ENCODE measurements at places on chromosomes 5 and 9. TPM values are rescaled to one million over a fixed set of nuclear protein-coding genes. Genes with fewer than 3 reads are reported as not detected.
A peak's percentile ranks its signal among the peaks of the same experiment; 100 is the strongest.

GRCh38 chr5:54748527-54748926, 231.0 kb downstream of the SNX18 start:
- DNase-seq: no peak

GRCh38 chr5:141973871-141974595, 5.1 kb downstream of the RNF14 start:
- DNase-seq: no peak

DNA sequence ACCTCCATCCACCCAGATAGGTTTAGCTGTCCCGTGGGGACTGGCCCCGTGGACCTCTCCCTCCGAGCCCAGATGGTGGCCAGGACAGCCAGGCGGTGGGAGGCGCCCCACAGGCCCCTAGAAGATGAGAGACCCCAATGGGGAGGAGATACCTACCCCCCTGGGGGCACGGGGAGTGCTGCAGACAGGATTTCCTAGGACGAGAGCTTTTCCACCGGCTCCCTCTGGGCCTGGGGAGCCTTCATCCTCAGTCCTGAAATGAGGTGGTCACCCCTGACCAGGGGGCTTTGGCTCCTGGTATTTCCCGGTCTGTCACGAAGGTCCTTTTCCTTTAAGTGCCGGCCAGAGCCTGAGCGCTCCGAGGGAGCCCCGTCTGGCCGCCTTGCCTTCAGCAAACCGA, 46.8 kb downstream of the MRPL36 start:
- peak; percentile 50 for DNase-seq

- no peak for DNase-seq
Observed at GRCh38 chr5:172683264-172683644, 42.2 kb downstream of the NEURL1B start.

The SURF6 gene
- 14.2 TPM for total RNA-seq

- no peak for DNase-seq
Observed at GRCh38 chr9:37295796-37296195, 126.7 kb upstream of the GRHPR start.

- DNase-seq: no peak
Observed at GRCh38 chr5:90747693-90748092, 189.1 kb downstream of the ADGRV1 start.

DNA sequence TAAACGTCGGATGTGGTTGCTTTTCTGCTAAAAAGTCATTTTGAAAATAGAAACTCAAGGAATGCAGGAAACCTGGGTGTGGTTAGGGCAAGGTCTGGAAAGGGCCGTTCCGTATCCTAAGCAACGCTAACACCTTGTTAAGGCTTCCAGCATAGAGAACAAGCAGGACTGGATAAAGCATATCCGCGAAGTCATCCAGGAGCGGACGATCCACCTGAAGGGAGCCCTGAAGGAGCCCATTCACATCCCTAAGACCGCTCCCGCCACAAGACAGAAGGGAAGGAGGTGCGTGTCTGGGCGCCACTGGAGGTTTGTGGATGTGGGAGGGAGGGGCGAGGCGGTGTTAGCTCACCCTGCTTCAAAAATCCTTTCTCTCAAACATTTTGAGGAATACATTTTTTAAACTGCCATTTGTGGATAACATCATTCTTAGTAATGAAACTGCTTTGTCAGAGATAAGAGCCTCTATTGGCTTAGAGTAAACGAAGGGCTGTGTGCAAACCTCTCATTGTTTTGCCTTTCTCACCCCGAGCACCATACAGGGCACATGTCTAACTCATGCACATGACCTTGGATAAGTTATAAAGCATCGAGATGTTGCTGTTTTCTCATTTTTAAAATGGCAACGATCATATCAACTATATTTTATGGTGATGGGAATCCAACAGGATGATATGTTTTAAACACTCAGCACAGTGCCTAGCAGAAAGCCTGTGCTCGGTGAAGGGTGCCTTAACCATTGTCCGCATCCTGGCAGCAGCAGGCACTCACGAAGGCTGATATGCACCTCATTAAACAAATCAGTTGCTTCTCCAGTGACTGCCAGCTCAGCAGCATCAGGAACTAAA, 175.7 kb upstream of the OTULINL start:
- no peak for DNase-seq

The EFNA5 gene
- 40.9 TPM for total RNA-seq

DNA sequence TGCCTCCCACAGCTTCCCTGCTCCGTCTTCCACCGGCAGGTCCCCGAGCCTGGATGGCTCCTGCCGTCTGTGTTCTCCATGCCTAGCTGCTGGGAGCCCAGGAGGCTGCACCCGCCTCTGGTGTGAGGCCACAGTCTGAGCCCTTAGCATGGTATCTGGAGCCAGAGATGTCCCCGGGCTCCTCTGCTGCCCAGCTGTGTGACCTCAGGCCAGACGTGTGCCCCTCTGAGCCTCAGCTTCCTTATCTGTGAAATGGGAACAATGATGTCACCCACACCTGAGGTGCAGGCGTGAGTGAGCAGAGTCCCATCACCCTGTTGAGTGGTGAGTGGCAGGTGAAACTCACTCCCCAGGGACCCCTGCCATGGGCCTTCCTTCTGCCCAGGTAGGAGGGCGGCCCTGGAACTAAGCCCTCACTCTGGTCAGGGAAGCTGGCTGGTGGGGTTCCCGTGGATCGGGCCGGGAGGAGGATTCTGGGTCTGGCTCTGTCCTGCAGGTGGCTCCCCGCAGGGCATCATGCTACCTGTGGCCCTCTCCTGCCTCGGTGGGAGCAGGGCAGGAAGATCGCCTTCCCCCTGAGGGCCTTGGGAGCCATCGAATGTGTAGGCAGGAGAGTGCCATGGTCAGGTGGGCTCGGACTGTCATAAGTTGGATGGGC, 239.0 kb downstream of the PBX3 start:
- DNase-seq: peak; percentile 65

- peak; percentile 76 for DNase-seq
Observed at GRCh38 chr9:128243215-128244018, 32.4 kb downstream of the GOLGA2 start.

GRCh38 chr5:54956922-54957321, 28.5 kb downstream of the ESM1 start:
- DNase-seq: no peak

GRCh38 chr9:77488439-77489126, 159.5 kb downstream of the GNA14 start:
- no peak for DNase-seq

- DNase-seq: no peak
Observed at GRCh38 chr5:175059687-175060211, 335.4 kb downstream of the MSX2 start.

GRCh38 chr9:20996809-20997208, 34.6 kb downstream of the HACD4 start:
- DNase-seq: no peak

DNA sequence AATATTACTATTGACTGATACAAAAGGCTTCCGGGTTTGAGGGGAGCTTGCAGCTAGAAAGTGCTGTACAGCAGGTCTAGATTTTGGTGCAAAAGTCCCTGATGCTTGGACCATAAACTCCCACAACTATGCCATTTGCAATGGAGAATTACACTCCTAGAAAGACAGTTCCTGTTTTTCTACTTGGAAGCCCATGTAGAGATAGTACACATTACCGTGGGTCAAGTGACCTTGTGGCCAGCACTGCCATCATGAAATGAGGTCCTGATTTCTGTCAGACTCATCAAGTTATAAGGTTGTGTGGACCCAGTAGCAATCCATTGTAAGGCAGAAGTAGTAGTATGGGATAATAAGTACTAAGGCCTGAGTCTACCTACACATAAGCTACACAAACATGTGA, 42.8 kb upstream of the TNFSF8 start:
- no peak for DNase-seq

GRCh38 chr9:84969084-84969483, 299.6 kb downstream of the NTRK2 start:
- no peak for DNase-seq

DNA sequence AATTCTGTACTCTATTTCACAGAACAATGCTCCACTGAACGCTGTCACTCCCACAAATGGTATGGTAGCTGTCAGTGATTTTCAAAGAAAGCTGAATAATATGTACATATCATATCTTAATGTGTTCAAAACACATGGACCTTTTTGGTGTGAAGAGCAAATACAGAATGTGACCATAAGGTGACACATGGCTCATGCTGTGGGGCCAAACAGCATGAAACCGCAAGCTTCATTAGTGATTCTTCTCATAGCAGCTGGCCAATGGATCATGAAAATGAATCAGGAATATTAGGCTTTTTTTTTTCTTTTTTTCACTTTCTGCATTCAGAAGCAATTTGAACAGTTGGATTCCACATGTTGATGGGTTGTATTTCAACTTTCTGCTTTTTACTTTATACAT, 54.9 kb upstream of the CDH9 start:
- DNase-seq: no peak

The CTNND2 gene
- total RNA-seq: 41.3 TPM

DNA sequence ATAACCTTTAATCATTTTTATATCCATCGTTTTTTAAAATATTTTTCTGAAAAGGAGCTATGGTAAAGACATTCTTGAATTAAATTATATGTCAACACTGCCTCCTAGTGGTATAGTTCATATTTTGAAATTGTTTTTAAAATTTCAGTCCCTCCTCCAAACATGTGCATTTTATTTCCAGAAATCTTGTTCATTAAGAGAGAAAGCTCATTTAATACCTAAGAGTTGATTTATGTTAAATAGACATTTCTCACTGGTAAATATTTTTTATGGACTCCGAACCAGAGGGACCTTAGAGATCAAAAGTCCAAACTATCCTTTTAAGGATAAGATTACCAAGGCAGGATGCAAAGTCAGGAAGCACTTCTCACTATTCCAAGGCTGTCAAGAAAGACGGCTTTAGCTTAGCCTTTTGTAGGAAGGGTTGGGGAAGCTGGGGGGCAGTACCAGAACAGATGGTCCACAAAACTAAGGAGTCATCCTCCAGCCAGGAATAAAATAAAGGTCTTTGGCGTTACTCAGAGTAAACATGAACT, 21.6 kb downstream of the BHMT start:
- DNase-seq: no peak

- no peak for DNase-seq
Observed at GRCh38 chr5:148799737-148800527, 26.5 kb upstream of the ADRB2 start.

- DNase-seq: no peak
Observed at GRCh38 chr5:67976891-67977601, 238.5 kb upstream of the PIK3R1 start.

The EIF4E1B gene
- total RNA-seq: not detected

DNA sequence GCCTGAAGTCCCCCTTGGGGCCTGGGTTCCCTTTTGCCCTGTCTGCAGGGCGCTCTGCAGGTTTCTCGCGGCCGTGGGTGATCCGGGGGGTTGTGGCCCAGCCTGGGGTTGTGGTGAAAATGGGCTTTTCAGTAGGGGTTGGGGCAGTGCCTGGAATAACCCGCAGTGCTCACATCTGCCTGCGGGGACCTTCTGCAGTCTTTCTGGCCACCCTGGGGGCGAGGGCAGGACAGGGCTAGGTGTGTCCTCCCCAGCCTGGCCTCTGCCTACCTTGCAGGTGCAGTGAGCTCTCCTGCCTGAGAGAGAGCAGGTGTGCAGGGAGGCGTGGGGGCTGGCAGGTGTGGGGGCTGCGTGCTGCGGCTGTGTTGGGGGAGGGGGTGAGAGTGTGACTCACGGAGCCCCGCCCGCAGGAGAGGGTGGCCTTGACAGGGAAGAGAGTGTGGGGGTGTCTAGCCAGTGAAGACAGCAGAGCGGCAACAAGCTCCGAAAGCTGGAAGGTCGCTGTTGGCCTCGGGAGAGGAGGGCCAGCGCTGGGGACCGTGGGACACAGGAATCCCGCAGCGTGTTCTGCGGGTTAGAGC, 131.4 kb downstream of the MRPL36 start:
- DNase-seq: peak; percentile 53

- no peak for DNase-seq
Observed at GRCh38 chr9:127676638-127677037, 30.1 kb upstream of the CFAP157 start.

DNA sequence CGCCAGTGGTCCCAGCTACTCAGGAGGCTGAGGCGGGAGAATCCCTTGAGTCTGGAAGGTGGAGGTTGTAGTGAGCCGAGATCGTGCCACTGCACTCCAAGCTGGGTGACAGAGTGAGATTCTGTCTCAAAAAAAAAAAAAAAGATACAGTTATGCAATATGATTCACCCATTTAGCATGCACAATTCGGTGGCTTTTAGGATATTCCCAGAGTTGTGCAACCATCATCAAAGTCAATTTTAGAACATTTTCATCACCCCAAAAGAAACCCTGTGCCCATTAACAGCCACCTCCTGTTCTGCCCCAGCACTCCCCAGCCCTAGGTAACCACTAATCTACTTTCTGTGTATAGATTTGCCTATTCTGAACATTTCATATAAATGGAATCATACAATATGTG, 4.3 kb upstream of the DHFR start:
- DNase-seq: no peak

The TOMM5 gene
- total RNA-seq: 52.9 TPM

The ZCCHC7 gene
- total RNA-seq: 11.3 TPM

The OMD gene
- total RNA-seq: 6.5 TPM

- no peak for DNase-seq
Observed at GRCh38 chr5:159353661-159354252, 23.5 kb upstream of the IL12B start.

The PCDHGC5 gene
- 6.1 TPM for total RNA-seq

DNA sequence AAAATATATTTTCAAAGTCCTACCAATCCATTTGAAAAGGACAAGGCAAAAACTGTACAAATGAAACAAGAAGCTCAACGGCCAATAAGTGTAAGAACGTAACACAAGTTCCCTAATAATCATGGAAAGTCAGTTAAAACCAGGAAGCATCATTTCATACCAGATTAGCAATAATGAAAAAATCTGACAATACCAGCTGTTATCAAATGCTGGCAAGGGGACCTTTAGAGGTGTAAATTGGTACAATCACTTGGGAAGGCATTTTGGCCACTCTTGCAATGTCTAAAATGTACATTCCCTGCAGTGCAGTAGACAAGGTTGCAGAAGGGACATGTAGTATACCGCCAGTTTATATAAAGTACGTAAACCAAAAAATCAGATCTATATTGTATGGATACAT, 10.1 kb upstream of the SEMA5A start:
- no peak for DNase-seq

The CARD6 gene
- total RNA-seq: 6.2 TPM

The RUSC2 gene
- 44.5 TPM for total RNA-seq
